ENCODE measurements at places on chromosomes 16 and 17.

- no peak for DNase-seq
Measured at GRCh38 chr17:1183171-1183873, 3.5 kb upstream of the ABR start.

GRCh38 chr16:54942353-54942943 lies 11.8 kb downstream of the IRX5 start:
- no peak for DNase-seq

DNA sequence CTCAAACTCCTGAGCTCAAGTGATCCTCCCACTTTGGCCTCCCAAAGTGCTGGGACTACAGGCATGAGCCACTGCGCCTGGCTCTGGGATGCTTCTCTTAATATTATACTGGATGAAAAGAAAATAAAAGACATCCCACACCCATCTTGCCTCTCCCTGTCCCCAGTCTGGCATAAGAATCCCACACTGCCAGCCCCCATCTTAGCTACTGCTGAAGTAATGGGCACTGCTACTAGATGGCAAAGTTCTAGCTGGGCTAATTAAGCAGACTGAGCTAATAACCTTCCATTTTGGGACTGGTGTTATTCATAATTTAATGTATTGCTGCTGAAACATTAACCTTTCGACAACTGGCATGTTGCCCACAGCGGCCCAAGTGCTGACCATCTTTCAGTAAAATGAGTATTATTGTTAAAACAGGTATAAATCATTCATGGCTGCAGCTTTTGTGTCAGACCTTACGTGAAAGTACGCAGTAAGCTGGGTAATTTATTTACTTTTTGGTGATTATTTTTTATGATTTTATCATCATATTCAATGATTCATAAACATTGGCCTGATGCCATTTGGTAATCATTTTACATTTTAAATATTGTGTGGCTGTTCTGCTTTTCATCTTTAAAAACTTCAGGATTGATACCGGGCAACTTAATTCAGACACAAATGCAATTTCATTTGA lies 47.4 kb upstream of the ZFHX3 start:
- DNase-seq = no peak

DNA sequence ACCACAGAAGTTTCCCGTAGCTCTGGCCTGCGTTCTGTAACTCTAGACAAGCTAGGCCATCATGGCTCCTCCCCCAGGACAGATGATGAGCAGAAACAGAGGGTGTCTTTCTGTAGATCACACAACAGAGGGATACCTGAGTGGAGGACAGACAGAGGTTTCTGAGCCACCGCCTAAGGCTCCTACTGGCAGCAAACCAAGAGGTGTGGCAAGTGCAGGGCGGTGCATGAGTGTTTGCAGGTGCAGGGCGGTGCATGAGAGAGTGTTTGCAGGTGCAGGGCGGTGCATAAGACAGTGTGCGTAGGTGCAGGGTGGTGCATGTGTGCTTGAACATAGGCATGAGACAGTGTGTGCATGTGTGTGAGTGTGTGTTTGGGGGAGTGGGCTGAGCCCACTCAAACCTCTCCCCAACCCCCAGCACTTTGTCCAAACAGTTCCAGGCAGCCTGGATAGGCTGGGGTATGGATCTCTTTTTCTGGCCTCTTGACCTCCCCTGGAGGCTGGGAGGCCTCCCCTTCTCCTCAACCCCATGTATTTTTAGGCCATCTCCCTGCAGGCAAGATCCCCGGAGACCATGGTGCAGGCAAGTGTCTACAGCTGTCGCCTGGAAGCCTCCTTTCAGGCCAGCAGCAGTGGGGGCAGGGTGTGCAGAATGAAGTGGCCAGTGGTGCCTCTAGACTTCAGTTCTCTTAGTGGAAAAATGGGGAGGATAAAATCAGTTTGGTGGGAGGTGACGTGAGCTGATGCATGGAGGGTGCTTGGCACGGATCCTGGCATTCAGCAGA lies 53.4 kb upstream of the CBX4 start:
- no peak for DNase-seq

DNA sequence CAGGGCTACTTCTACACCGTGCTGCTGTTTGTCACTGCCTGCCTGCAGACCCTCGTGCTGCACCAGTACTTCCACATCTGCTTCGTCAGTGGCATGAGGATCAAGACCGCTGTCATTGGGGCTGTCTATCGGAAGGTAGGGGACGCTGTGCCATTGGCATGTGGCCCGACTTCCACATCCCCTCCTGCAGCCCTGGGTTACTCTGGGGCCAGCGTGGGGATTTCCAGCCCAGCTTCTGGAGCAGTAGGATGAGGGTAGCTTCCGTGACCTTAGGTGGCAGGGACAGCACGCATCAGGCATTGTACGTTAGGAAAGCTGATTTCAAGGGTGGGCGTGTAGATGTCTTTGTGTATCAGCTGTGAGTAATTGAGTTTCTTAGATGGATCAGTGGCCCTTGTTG lies 96.5 kb downstream of the ABCC1 start:
- no peak for DNase-seq

- DNase-seq = no peak
Measured at GRCh38 chr17:80616705-80617104, 72.1 kb downstream of the RPTOR start.

- DNase-seq = peak; percentile 66
Measured at GRCh38 chr17:73043686-73044581, 48.6 kb downstream of the SLC39A11 start.

DNA sequence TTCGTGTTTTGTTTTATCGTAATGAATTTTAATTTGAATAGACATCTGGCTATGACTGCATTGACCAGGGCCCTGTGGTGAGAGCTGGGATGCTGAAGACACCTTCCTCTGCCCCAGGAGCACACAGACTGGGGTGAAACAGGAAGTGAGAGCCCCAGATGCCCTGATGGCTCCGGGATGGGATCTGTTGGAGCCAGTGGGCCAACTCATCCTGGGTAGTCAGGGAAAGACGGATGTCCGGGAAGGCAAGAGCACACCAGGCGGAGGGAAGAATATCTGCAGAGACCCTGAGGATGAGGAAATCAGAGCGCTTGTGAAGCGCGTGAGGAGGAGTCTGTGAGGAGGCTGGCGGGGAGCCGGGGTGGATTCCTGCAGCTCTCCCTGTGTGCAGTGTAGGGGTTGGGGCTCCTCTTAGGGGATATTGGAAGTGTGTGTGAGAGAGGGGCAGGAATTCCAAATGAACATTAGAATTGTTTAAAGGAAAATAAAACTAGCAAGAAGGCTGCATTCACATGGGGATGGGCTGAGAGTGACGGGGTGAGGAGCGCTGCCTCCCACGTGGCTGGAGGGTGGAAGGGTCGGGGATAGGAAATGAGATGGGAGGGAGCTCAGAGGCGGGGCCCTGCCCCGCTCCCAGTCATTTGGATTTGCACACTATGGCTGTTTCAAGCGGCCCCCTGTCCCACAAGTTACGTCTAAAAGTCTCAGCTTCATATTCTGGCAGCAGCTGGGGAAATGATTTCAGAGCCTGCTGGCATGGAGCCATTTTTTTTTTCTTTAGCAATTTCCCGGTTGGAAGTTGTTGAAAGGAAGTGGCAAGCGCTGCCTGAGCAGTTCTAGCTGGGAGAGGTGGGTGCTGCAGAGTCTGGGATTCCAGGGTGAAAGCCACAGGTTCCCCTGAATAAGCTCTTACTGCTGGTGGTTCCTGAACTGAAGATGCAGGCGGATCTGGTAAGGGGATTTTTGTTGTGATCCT lies 71.2 kb upstream of the LGALS9 start:
- DNase-seq = no peak

GRCh38 chr16:70377782-70378181 lies 31.1 kb downstream of the DDX19A start:
- no peak for DNase-seq

GRCh38 chr17:64115043-64115698 lies 14.8 kb downstream of the ERN1 start:
- no peak for DNase-seq

DNA sequence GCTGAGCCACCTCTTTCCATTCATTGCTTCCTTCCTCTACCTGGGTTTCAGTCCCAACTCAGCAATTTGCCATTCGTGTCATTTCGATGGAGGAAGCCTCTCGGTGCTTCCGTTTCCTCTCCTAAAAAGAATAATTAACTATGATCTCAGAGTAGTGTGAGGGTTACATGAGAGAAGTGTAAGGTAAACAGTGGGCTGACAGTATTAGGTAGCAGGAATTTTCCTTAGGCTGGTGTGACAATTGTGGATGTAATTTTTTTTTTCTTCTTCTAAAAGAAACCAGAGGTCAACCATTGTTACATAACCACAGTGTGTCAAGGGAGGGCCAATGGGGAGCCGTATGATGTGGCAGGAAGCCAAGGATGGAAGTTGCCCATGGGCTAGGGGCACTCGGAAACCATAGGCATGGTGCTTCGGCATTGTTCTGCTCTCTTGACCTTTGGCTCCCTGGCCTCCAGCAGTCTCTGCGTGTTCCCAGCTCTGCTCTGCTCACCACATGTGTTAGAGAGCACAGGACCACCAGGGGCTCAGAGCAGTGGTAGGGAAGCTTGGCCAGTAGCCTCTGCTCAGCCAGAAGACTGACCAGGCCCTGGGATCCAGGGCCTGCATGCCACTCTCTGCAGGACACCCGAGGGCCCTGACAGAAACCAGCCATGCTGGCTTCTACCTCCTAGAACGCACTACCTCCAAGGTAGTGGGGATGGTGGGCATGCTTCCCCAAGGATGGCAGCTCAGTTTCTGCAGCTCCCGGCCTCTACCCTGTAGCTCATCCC lies 2.0 kb upstream of the TOP2A start:
- DNase-seq = no peak

- DNase-seq = no peak
Measured at GRCh38 chr16:48421741-48422140, 36.5 kb upstream of the SIAH1 start.

GRCh38 chr16:56970934-56971767 lies 9.4 kb downstream of the CETP start:
- DNase-seq = no peak

DNA sequence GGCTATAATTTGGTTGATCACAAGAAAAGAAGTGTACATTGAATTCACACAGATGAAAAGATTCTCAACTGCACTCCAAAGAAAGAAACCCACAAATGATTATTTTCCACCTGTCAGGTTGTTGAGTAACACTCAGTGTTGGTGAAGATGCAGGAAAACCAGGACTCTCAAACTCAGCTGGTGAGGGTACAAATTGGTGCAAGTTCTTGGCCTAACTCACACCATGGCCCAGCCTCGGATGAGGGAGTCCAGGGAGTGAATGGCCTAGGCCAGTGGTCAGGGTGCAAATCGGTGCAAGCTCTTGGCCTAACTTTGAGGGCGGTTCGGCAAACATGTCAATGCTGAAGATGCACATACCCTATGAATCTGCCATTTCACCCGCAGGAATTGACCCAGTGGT lies 8.6 kb downstream of the SCNN1B start:
- DNase-seq = no peak

DNA sequence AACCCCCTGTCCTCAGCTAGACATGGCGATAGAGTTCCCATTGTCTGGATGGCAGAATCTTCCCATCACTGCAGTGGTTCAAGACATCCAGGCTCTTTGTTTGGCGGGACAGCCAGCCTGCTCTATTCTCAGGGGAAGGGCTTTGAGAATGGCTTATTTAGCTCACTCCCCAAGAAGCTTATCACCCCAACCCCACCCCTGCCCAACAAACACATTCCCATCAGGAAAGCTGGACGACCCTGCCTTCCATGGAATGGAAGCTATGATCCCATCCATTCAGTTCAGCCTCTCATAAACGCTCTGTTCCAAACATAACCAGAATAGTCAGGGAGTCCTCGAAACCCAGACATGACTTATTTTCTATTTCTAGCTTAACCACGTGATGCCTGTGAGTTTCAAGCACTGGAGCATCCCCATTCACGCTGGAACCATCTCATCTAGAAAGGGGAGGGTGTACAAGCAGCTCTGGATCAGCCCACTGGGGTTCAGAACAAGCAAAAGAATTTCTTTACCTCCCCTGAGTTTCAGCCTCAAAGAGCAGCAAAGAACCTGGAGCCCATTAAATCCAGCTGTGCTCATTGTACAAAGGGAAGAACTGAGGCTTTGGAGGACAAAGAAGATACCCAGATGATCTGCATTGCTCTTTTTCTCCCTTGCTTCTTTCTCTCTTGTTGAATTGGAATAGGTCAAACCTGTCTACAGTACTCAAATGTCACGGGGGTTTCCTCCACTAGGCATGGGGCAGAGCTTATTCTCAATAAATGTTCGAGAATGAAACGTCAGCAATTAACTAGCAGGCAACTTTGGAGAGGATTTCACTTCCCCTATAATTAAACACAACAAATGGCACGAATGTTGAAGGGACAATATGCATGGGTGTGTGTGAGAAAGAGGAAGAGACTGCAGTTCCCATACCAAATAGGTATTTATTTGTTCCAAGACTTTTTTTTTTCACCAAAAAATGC lies 93.1 kb downstream of the XYLT1 start:
- DNase-seq = no peak

DNA sequence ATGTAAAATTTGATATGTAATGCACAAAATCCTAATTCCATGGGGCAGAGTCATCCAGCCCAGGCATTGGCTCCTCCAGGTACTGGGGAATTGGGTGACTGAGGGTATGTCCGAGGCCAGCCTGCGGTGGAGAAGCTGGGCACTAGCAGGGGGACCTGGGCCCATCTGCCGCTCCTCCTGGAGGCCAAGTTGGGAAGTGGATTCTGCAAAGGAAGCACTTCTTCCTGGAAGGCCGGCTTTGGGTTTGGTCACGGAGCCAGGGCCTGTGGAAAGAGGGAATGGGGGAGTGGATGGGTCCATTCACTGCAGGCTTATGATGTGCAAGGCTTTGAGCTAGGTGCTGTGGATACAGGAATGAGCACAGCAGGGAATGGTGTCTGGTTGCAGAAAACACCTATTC lies 85.8 kb downstream of the GNAO1 start:
- no peak for DNase-seq

DNA sequence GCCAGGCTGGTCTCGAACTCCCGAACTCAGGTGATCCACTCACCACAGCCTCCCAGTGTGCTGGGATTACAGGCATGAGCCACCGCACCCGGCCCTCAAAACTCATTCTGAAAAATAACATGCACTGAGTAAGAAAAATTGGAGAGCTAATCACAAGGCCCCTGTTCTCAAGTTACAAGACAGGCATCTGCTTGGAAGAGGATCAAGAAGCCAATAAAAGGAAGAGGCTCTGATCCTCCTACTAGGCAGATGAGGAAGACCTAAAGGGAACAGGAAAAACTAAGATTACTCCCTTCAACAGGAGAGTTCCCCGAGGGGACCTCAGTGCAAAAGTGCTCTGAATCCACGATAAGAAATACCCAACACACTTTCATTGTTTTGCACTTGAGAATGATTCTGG lies 18.4 kb downstream of the BLMH start:
- no peak for DNase-seq

DNA sequence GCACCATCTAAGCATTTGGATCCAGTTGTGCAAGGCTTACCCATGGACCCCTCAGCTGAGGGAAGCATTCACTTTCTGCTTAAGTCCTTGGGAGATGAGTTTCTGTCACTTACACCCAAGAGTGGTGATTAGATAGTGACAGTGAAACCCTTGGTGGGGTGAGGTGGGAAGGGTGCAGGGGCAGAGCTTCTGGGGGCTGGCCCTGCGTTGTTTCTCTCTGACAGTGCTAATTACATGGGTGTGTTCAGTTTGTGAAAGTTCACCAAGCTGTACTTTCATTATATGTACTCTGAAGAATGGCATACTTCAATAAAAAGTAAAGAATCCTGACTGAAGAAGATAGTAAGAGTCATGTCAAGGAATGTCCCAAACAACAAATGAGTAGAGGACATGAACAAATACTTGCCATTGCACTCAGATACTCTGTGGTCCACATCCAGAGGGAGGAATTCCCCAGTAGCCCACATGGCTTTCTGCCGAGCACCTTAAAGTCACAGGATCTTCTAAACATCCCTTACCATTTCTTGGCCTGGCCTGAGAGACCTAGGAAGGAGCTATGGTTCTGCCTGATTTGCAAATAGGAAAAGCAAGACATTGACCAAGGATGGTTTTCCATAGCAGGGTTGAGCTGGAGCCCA lies 8.4 kb downstream of the CHST6 start:
- no peak for DNase-seq

- peak; percentile 21 for DNase-seq
Measured at GRCh38 chr17:8158267-8159031, 4.3 kb downstream of the VAMP2 start.
